H4 (cell line): ENCODE measurements at places on chromosomes 12 and 14.

DNA sequence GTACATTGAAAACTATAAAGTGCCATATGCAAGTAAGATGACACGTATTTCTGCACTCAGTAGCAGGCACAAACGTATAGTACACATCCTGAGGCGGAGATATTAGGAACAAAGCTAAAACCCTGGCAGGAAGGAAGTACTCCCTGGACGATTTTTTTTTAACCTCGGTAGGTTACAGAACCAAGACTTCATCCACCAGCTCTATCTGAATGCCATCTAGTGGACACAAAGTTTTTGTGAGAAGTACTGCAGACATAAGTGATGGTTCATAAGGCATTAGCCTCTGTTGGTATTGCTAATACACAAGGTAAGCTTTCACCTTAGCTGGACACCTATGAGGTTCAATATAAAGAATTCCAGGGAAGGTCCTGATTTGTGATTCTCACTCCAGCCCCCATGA, 83.0 kb upstream of the CCDC196 start:
- DNase-seq, result peak; percentile 53

- no peak for DNase-seq
These were observed 902 bp upstream of the CFL2 start for GRCh38 chr14:34715127-34715863.

GRCh38 chr14:33932576-33933345, 18.1 kb downstream of the EGLN3 start:
- DNase-seq, result peak; percentile 62

GRCh38 chr14:84694161-84694560, 835.8 kb upstream of the FLRT2 start:
- no peak for DNase-seq
